ENCODE measurements at places on chromosomes 5 and 9. TPM values are rescaled to one million over a fixed set of nuclear protein-coding genes. Genes with fewer than 3 reads are reported as not detected.

DNA sequence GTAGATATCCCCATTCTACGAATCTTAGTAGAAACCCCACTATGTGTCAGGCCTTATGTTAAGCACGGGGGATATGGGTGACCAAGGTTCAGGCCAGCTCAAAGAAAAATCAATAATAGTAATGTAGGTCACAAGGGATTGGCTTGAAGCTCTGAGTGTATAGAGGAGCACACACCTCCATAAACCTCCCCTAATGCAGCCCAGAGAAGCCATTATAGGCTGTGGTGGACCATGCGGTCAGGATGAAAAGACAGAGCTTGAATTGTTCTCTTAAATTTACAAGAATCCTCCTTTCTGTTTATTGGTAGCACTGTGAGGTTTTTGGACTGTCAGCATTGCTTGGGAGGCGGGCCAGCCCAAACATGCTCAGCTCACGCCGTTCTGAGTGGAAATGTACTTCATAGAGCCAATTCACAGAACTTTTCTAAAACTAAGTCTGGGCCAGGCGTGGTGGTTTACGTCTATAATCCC lies 9.1 kb downstream of the PDE6A start:
- no peak for ATAC-seq

GLDC gene
- 0.40 TPM for total RNA-seq

DNA sequence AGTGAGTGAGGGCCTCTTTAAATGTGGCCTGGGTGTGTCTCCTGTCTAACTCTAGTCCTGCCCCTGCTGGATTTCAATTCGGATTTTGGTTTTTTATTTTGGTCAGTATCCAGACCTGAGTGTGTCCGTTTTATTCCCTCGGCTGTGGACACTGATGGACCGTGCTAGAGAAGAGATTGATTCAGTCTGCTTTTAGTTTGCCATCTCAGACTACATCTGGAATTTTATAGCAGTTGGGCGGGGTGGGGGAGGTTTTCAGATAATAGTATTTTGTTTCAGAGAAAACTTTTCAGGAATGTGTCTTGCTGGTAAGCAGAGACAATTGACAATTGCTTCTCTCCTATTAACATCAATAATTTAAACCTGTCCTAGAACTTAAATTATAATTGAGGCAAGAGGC lies 308.1 kb downstream of the ARHGAP26 start:
- ATAC-seq: no peak

DNA sequence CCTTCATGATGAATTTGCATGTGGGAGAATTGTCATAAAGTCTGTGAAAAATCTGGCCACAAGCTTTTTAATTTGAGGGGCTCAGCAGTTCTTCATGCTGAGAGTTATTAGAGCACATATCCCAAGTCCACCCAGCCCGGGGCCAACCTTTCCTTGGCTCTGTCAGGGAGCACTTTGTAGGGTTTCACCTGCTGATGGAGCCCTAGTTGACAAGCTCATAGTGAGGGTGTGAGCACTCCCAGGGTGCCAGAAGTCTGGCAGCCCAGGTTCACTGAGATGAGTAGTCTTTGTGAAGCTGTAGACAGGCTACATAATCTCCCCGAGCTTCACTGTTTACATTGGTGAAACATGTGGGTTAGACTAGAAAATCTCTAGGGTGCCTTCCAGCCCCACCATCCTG lies 97.2 kb upstream of the NREP start:
- ATAC-seq: no peak

FBP2 gene
- total RNA-seq: not detected

PCDHB2 gene
- 1.4 TPM for total RNA-seq

DNA sequence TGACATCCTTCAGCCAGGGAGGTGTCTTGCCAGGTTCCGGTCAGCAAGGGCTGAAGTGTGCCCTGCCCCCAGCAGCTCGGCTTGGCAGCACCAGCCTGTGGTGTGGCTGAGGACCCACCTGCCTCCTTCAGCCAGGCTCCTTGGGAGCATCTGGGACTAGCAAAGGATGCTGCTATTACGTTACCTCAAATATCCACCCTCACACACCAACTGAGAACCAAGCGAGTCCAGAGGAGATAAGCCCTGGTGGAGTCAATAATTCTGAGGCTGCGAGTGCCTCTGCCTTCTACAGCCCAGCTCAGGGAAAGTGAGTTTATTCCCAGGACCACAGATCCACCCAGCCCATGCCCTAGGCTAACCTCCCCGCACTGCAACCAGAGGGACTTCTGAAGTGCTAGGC lies 57.1 kb upstream of the FSTL4 start:
- no peak for ATAC-seq

GRCh38 chr5:14440582-14441431 lies 140.8 kb upstream of the OTULINL start:
- ATAC-seq: peak; percentile 88

CER1 gene
- not detected for total RNA-seq

CSF2 gene
- not detected for total RNA-seq

- peak; percentile 17 for ATAC-seq
Observed at GRCh38 chr5:79236970-79237739, 1.2 kb downstream of the JMY start.

- ATAC-seq: no peak
Observed at GRCh38 chr5:45623832-45624231, 72.3 kb downstream of the HCN1 start.

MYOT gene
- total RNA-seq: 16.6 TPM

GRCh38 chr5:167381457-167381856 lies 910.0 kb upstream of the WWC1 start:
- no peak for ATAC-seq

Data from gastroesophageal sphincter (tissue), 4 donors.